ENCODE measurements at places on chromosomes 11 and 22. TPM values are rescaled to one million over a fixed set of nuclear protein-coding genes. Genes with fewer than 3 reads are reported as not detected.

The ZNF408 gene
- 6.0 TPM for total RNA-seq

The GTSE1 gene
- 3.3 TPM for total RNA-seq

The KRTAP5-9 gene
- total RNA-seq = not detected

The LRRC74B gene
- not detected for total RNA-seq

The MRGPRG gene
- total RNA-seq = not detected

All from aortic smooth muscle cell (primary cell).